ENCODE measurements at places on chromosomes 4 and X.

DNA sequence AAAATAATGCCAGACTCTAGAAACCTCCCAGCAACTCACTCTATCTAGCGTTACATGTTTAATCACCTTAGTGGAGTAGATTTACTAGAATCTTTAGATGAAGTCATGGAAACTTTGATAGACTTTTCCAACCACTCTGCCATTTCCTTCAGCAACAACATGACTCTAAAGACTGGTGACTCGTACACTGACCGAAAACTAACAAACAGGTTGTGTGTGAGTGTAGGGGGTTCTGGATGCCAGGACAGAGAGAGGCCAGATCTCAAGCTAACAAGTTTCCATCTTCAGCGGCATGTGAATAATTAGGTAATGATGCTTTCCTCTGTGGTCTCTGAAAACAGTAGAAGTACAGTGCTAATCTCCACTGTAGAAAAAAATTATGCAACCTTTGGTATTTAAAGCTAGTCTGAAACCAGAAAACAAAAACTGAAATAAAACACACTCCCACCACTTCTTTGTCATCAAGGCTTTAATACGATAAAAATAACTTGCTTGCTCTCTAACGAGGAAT, 286.4 kb downstream of the PRDM5 start:
- DNase-seq: no peak

GRCh38 chrX:54093159-54093558, 48.9 kb upstream of the PHF8 start:
- DNase-seq: no peak

DNA sequence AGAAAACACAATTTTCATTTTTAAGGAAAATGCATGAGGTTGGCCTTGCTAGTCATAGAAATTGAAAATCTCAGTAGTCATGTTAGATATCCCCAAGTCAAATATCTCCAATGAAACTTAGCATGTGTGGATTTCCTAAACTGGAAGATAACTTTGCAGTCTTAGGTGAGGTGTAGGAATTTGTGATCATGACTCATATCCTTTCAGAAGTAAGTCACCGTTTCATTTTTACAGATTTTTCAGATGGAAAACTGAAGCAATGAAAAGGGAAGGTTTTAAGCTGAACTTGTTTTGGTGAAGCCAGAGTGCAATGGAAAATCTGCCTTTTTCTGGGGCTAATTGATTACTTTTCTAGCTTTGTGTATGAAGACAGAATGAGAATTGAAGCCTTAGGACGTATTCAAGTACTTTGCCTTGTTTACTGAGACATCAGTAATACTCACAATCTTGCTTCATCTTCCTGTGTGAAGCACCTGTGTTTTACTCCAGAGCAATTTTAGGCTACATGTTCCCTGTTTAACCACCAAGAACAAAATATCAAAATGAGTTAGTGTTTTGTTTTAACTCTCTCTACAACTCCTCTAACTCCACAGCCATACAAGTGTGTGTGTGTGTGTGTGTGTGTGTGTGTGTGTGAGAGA, 1662.8 kb upstream of the ADGRL3 start:
- no peak for DNase-seq

DNA sequence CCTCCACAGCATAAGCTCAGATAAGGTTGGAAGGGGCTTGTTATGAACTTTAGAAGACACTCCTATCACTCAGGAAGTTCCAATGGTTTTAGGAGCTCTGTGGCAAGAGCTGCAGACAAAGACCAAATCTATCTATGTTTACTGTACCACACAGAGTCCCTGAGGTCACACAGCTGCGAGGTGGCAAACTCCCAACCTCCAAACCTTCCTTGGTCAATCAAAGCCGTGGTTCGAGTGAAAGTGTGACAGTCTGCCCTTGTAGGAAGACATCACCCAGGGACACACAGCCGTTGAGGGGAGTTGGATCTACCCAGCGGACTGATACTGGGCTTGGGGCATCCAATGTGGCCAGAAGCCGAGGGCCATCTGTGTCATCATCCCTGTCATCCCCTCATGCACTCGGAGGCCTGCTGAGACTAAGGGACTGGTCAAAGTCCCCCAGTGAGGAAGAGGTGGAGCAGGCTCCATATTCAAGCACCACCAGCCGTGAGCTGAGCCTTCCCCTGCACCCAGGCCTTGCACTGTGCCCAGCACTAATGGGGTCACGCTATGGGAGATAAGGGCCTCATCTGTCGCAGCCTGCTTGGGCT, 26.8 kb downstream of the MAN2B2 start:
- no peak for DNase-seq
